ENCODE measurements at places on chromosomes 7 and 10.

DNA sequence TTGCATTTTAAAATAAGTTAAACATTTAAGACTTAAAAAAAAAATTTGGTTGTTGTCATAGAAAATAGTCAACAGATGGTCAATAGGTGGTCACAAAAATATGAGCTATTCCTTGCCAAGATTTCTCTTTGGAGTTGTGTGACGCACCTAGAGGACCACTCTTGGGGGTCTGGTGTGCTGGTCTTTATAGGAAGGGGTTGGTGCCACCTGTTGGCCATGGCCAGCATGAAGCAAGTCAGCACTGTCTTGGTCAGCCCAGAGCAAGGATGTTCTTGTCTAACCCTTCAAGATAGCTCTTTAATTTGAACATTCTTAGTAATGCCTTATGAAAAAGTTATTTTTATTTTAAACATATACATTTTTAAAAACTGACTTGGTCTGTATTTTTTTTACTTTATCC, 267.9 kb upstream of the CNTNAP2 start:
- DNase-seq = no peak

DNA sequence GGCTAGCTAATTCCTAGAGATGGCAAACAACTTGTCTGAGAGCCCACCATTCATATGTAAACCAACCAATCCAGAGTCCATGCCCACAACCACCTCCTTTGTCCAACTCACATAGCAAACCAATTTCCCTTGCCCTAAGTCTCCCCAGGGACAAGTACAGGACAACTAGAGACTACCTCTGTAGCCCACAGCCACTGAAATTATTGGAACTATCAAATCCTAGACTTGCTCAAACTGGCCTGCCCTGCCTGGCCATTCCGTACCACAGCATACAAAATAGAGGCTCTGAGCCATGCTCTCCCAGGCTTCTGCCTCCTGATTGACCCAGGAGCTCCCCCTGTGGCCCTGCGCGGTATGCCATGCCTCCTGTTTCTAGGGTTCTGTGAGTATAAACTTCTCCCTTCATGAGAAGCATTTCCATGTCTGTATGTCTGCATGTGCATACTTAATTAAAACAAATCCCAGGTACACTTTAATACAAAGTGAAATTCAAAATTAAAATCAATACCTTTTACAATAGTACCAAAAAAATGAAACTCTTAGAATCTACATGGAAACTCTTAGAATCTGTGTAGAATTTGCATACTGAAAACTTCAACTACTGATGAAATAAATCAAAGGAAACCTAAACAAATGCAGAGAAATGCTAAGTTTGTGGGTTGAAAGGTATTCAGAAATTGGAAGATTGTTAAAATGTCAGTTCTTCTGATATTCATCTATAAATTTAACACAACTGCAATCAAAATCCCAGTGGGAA, 4.0 kb upstream of the HECW1 start:
- no peak for DNase-seq

- DNase-seq = no peak
These were observed 27.2 kb downstream of the ANKRD16 start for GRCh38 chr10:5862360-5862961.

GRCh38 chr10:122624546-122624945, 64.0 kb downstream of the DMBT1 start:
- no peak for DNase-seq

GRCh38 chr10:483261-483660, 206.2 kb downstream of the DIP2C start:
- no peak for DNase-seq

GRCh38 chr10:89086801-89087521, 96.4 kb downstream of the FAS start:
- peak; percentile 70 for DNase-seq

GRCh38 chr7:91459539-91459938, 195.3 kb downstream of the FZD1 start:
- no peak for DNase-seq

- no peak for DNase-seq
These were observed 52.1 kb downstream of the FOXL3 start for GRCh38 chr7:341841-342638.

GRCh38 chr10:31929261-31930022, 811 bp upstream of the ARHGAP12 start:
- no peak for DNase-seq

DNA sequence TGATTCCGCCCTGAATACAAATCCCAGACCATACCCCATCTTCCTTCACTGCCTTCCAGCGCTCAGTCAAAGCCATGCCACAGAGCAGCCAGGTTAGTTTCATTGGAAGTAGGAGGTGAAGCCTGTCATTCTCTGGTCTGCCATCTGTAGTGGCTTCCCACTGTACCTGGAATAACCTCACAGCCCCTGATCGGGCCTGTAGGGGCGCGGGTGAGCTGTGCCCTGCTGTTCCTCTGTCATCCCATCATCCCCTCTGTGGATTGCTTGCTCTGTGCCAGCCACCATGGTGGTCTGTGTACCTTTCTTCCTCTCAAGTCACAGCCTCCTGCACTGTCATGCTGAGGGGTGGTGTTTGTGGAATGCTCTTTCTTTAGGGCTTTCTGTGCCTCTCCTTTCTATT, 155.1 kb downstream of the ZNF22 start:
- no peak for DNase-seq

GRCh38 chr10:93067443-93068365, 6.0 kb upstream of the CYP26A1 start:
- DNase-seq = no peak

DNA sequence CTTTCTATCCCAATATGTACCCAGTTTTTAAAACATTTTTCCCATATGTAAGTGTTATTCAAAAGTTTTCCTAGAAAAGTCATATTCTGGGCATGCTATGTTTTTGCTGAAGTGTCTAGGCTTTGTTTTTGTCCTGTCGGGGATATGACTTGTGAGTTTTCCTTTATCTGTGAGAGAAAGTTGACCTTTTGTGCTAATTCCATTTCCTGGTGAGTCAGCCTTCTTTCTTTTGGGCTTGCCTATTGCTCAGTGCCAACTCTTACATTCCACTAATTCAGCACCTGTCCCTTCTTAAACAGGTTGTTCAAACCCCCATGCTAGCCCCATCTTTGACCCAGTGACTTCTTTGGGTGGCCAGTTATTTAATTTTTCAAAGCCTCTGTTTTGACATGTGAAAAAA, 146.2 kb downstream of the AHR start:
- DNase-seq = no peak

GRCh38 chr10:18601321-18601720, 50.1 kb downstream of the NSUN6 start:
- no peak for DNase-seq

GRCh38 chr10:71887743-71888142, 36.7 kb upstream of the PSAP start:
- DNase-seq = no peak

DNA sequence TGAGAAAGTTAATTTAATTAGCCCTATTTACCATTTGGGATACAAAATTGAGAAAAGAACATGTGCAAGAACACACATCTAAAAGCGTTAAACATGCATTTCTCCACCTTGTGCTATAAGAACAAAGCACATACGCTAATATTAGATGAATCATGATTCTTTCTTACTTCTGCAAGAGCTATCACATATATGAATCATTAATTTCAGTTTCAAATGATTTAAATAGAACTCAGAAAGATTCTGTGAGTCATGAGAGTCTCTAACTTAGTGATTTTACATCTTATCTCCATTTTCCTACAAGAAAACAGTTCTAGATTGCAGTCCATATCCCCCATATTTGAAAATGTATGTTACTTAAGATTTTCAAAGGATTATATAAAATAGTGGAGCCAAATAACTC, 173.9 kb downstream of the RNLS start:
- no peak for DNase-seq

DNA sequence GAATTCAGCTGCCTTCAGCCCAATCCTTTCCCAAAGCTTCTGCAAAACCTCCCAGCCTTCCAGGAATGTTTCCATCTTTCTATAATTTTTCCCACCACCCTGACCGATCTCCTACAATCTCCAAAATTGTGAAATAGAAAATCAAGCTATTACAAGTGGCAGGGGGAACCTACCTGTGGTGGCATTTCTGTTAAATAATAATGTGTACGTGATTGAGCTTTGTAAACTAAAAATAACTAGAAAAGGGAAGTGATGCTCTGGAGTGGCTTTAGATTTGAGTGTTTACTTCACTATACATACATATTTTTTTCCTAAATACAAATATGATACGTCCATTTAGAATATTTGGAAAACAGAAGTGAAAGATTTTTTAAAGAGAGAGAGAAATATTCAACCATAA, 593.6 kb downstream of the GRM8 start:
- no peak for DNase-seq

- DNase-seq = no peak
These were observed 5.4 kb downstream of the WDR86 start for GRCh38 chr7:151404216-151405011.

- peak; percentile 86 for DNase-seq
These were observed 5.0 kb downstream of the NUP205 start for GRCh38 chr7:135562720-135563119.

GRCh38 chr10:102812231-102812876, 24.9 kb downstream of the CYP17A1 start:
- no peak for DNase-seq

DNA sequence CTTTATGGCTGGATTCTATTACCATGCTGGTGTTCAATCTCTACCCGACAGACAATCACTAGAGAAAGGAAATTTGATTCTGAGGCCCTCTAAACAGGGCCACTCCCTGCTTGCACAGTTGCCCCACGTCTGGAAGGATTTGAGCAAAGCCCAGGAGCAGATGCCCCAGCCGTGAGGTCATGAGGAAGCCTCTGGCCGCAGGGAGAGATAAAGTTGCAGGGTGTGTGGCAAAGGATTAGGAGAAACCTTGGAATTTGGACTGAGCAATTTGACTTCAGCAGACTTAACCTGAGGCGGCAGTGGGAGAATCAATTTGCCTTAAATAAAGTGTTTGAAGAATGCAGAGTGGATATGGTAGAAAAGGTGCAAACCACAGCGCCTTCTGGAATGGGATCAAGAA, 40.2 kb upstream of the KLF6 start:
- DNase-seq = no peak

DNA sequence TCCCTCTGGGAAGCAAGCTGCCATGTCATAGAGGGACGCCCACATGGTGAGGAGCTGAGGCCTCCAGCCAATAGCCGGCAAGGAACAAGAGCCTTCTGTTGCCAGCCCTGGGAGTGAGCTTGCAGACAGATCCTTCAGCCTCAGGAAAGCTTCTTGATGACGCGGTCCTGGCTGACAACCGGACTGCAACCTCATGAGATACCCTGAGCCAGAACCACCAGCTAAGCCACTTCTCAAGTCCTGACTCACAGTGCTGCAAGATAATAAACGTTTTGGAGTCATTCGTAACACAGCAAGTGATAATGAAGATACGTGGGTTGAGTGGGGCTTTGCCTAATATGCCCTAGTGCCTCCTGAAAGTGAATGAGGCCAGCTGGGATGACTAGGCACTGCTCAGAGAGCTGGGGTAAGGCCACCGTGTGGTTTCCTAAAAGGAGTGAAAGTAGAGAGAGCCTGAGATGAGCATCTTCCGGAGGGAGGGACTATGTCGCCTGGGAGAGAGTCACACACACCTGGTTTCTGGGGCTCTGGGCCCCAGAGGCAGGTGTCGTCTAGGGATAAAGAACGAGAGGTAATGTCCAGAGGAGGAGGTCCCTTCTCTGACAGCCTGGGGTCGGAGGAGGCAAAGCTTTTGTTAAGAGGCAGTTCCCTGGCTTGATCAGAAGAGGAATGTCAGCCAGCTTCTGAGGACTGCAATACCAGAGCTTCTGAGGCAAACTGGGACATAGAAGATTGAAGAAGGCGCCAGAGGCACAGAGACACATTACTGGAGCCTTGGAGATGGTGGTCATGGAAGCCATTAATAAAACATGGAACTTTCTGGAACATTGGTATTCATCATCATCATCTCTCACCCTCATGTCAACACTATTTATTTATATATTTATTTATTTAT, 53.6 kb downstream of the PYROXD2 start:
- DNase-seq = no peak

DNA sequence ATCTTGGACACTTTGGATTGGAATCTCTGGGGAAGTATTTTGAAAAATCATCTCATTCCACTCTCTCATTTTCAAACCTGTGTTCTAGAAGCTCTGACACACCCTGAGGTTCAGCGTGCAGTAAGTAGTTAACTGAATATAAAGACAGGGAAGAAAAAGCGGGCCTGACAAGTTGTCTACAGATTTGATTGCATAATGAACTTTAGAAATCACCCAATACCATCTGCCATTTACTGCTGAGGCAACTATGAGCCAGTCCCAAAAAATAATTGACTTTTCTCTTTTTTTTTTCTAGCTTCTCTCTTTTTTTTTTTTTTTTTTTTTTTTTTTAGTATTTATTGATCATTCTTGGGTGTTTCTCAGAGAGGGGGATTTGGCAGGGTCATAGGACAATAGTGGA, 29.5 kb downstream of the CDC123 start:
- no peak for DNase-seq

GRCh38 chr10:3625959-3626751, 158.9 kb downstream of the KLF6 start:
- no peak for DNase-seq

DNA sequence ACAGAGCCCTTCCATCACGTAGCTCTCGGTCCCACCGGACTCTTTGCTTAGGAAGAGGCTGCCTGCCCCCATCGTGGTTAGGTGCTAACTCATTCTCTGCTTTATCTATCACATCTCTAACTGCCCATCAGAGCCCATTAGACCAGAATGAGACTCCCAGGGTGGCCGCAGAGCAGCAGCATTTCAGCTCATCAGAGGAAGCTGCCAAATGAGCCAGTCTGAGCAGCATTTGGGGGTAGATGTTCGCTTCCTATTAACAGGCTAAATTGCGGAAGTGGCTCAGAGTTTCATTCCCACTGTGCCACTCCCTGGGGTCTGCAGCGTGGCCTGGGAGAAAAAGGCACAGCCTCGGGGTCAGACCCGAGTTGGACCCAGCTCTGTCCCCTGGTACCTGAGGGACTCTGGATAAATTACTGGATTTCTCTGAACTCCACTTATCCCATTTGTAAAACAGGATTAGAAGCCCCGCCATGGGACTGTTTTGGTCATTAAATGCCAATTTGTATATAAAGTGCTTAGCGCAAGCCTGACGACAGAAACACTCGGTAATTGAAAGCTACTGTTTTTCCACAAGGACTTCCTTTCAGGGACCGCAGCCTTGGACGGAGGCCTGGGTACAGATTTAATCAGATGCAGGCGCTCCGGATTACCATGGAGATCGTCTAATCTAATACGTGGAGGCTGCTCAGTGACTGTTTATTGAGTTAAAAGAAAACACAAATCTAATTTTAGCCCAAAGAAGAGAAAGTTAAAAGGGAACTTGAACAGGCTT, 73.8 kb upstream of the PRLHR start:
- no peak for DNase-seq

GRCh38 chr7:159026271-159027055, 118.2 kb downstream of the VIPR2 start:
- no peak for DNase-seq

- no peak for DNase-seq
These were observed 52.6 kb downstream of the TRRAP start for GRCh38 chr7:98930921-98931320.

- no peak for DNase-seq
These were observed 271.7 kb upstream of the C7orf33 start for GRCh38 chr7:148318838-148319237.

GRCh38 chr7:134850066-134850465, 70.6 kb downstream of the CALD1 start:
- no peak for DNase-seq

- no peak for DNase-seq
These were observed 297.5 kb downstream of the PRKG1 start for GRCh38 chr10:51371743-51372142.

All from iPS DF 19.7 (cell line).